Activated T-helper 1 cell treated with anti-CD3 and anti-CD28 coated beads, Interleukin-2, amount 50 U/mL, for 16 hours (primary cell): ENCODE measurements at places on chromosomes 3 and 15.

- DNase-seq = no peak
These were observed 359.1 kb downstream of the EPHB1 start for GRCh38 chr3:135154186-135154585.

- DNase-seq = no peak
These were observed 52.8 kb downstream of the RHCG start for GRCh38 chr15:89443581-89443980.

DNA sequence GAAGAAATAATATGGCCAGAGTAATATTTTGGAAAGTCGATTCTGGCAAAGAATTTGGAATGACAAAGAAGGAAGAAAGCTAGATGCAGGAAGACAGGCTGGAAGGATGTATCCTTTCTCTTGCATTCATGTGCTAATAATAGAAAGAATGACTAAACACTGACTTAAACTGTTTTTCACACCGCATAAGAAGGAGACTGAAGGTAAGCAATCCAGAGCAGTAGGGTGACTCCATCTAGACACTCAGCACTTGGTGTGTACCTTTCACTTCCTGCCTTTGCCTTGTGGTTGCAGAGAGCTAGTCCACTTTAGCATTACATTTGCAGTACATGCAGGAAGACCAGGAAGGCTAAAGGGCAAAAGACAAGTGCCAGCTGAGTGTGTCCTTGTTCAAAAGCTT is 234.6 kb downstream of the RBMS3 start:
- DNase-seq = no peak

GRCh38 chr3:39140341-39140971 is 12.9 kb downstream of the CSRNP1 start:
- no peak for DNase-seq

DNA sequence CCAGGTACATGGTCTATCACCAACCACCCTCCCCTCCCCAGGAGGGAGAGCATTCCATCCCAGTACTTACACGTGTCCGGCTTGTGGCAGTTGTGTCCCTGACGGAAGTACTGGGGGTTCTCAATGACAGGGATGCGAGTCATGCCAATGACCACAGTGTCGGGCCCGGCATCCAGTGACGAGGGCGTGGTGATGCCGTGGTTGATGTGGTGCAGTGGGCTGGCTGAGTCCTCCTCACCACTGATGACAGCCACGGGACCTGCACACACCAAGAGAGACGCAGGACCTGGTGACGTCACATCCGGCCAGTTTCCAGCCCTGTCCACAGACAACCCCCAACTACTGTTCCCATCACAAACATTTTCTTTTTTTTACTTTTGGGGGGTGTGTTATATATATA is 223.8 kb downstream of the NTRK3 start:
- no peak for DNase-seq

- DNase-seq = no peak
These were observed 91.8 kb downstream of the BTD start for GRCh38 chr3:15693355-15693754.

GRCh38 chr15:32803631-32804030 is 85.8 kb downstream of the GREM1 start:
- DNase-seq = no peak

DNA sequence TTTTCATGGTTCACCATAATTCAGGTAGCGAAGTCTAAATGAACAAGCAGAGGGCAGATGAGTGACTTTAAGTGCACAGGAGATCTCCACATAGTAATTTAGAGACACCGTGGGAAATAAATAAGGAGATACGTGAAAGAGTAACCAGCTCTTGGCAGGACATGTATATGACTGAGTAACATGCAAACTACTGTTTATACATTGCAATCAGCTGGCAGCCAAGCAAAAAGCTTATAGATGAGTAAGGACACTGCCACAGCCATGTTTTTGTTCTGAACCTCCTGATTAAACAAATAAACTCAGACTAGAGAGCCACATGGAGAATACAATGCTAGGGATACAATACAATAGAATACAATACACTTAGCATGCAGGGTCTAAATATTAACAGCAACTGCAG is 252.4 kb downstream of the FHIT start:
- DNase-seq = no peak

GRCh38 chr3:158573714-158574113 is 2.7 kb downstream of the MLF1 start:
- no peak for DNase-seq

- DNase-seq = no peak
These were observed 18.1 kb downstream of the TRPM1 start for GRCh38 chr15:31083370-31083780.

DNA sequence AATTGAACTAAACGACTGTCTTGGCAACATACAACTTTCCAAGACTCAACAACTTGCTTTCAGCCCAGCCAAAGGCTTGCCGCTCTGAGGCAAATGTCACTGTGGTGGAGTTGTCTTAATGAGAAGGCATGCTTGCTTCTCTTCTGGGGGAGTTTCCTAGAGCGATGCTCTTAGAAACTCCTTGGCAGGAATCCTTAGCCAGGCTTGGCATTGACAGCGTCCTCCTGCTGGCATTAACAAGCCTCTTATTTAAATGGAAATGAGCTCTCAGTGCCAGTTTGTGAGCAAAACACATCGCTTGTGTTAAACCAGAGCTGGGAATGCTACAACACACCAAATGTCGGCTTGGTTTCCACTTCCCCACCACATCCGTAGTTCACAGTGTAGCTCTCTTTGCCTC is 265.5 kb upstream of the TPRG1 start:
- DNase-seq = no peak

GRCh38 chr3:39118931-39119660 is 11.6 kb downstream of the TTC21A start:
- DNase-seq = no peak

DNA sequence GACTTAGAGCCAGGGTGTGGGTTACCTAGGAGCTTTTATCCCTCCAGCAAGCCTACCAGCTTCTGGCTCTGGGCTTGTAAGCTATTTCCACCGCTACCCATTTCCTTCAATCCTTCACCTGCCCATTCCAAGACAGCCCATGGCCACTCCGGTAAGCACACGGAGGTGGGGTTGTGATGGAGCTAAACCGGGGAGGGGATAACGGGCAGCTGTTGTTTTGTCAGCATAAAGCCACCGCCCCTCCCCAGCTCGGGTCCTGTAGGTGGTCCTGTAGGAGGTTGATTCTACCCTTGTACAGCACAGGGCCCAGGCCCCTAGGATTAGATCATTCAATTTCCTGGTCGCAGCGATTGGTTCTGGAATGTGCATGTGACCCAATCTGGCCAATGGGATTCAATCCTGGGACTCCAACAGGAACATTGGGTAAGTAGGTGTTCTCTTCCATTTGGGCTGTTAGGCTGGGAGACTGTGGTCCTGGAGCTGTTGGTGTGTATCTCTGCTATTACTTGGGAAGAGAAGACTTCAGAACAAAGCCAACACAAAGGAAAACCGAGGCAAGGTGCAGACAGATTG is 150.6 kb downstream of the RAB11A start:
- no peak for DNase-seq

GRCh38 chr3:126743781-126744180 is 39.7 kb downstream of the CHCHD6 start:
- no peak for DNase-seq
